ENCODE measurements at places on chromosomes 11 and 22.

DNA sequence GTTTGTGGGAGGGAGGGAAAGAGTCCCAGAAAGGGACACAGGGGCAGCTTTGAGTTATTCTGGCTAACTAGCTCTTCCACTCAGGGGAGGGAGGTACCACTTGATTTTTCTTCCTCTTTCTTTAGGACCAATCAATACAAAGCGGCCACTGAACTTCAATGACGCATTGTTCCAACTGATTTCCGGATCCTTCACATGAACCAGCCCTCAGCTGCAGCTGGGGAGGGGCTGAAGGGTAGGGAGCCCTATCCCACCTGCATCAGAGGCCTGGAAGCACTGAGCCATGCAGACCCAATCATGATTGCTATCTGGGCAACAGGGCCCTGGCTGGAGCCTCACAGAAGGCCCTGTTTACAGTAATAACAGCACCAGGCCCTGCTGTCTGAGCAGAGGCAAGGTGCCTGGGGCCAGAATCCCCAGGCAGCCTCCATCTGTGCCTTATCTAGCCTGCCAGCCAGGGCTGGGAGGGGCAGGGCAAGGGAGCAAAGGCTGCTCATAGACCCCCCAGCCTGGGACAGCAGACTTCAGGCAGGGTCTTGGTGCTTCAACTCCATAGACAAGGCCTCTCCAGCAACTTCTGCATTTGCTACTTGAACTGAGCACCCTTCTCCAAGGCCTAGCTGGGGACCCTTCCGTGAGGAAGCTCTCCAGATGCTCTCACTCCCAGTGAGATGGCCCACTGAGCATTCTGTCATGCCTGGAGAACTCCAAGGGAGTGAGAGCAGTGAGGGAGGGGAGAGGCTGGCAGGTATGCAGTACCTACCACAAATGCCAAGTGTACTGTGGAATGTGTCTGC, 22.5 kb downstream of the CLPB start:
- no peak for DNase-seq

- no peak for DNase-seq
These were observed 43.0 kb upstream of the ZC3H12C start for GRCh38 chr11:110050201-110050506.

DNA sequence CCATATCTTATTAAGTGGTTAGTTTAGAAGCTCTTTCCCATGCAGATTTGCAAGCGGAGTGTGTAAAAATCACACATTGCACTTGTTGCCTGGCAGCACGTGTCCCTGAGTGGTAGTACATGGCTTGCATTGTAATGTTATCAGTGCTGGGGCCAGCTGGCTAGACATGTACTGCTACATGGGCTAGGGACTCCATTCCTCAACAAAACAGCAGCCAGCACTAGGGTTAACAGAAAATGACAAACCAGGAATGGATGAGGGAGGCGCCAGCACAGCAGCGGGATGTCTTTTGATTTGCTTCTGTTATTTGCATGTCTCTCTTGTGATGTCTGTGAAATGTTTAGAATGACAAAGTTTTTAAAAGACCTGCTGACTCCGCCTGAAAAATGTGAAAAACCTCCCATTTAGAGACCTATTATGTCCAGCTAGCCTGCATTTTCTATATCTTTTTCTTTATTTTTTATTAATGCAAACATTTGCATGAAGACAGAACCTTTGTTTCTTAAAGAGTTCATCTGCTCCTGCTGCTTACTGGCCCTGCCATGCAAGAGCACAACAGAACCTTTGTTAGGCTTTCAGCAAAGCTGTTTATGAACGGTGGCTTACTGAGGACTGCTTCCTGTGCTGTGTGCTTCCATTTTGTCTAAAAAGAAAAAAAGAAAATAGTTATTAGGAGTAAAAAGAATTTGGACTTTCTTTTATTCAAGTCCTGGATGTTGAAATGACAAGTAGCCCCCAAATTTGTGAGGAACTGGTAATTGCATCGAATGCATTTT, 40.7 kb downstream of the CSTPP1 start:
- no peak for DNase-seq

DNA sequence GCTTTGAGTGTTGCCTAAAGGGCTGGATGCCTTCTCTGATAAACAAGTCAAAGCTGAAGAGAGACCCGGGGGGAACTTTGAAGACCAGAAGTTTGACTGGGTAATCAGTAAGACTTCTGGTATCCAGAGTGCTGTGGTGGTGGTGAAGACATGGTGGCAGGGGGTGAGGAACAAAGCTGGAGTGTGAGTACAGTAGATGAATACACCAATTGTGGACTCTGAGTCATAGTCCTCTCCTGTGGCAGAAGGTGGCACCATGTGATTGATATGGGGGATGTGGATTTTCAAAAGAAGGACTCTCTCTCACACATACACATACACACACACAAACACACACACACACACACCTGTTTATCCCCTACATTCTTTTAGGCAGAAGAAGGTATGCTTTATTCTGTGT, 12.3 kb downstream of the MS4A6A start:
- no peak for DNase-seq

DNA sequence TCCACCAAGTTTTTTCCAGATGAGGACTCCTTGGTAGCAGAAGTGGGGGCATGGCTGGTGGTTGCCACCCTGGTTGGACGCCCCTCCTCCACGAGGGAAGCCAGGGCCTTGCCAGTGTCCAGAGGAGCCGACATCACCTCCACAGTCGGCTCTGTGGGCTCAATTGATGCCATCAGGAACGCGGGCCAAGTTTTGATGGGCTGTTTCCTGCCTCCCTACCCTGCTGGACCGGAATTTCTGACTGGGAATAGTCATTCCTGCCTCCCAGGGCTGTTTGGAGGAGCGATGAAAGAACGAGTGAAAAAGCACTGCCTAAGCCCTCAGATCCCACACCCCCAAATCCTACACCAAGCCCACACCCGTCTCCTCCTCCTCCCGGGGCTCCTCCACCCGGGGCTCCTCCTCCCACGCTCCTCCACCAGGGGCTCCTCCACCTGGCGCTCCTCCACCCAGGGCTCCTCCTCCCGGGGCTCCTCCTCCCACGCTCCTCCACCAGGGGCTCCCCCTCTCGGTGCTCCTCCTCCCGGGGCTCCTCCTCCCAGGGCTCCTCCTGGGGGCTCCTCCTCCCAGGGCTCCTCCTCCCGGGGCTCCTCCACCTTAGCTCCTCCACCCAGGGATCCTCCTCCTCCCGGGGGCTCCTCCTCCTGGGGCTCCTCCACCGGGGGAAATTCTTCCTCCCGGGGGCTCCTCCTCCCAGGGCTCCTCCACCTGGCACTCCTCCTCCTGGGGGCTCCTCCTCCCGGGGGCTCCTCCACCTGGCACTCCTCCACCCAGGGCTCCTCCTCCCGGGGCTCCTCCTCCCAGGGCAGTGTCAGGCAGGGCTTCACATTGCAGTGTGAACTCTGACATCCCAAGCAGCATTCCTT, 10.0 kb upstream of the PRR5 start:
- DNase-seq: no peak

- no peak for DNase-seq
These were observed 165.2 kb downstream of the PKNOX2 start for GRCh38 chr11:125329786-125330185.

All from activated naive CD8-positive, alpha-beta T cell treated with anti-CD3 and anti-CD28 coated beads, Interleukin-2, amount 50 U/mL, for 16 hours (primary cell).